ENCODE measurements at places on chromosomes 4 and X.

DNA sequence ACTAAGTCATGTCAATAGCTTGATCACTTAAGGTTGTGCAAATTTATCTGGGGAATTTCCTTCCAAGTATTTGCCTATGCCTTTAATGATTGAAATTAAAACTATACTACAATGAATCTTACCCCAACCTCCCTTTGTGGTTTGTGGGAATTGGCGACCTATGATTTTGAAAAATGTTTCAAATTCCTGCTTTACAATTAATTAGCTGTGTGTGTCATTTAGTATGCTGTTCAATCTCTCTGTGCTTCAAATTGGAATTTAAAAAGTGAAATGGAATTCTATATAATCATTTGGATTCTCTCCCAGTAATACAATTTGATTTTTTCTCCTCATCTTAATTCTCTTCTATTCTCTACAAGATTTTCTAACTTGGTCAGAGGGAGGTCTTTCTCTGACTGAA, 2319.5 kb downstream of the ARAP2 start:
- DNase-seq = no peak

- DNase-seq = no peak
These were observed 172.3 kb upstream of the RPS6KA3 start for GRCh38 chrX:20438871-20439526.

DNA sequence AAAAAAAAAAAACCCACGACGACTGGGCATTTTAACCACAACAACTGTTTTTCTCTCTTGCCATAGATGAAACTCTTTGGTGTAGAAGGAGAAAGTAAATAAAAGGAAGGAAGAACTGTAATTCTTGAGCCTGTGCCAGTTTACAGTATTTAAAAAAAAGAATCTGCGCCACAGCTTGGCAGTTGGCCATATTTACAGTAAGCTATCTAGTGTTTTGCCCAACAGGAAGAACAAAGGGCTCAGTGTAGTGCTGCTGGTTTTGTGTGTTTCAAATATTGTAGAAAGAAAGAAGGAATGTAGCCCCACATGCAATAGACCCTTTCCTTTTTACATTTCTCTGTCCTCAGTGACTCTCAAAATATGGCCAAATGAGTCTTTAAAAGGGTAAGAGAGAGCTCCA, 66.1 kb downstream of the NR3C2 start:
- no peak for DNase-seq

DNA sequence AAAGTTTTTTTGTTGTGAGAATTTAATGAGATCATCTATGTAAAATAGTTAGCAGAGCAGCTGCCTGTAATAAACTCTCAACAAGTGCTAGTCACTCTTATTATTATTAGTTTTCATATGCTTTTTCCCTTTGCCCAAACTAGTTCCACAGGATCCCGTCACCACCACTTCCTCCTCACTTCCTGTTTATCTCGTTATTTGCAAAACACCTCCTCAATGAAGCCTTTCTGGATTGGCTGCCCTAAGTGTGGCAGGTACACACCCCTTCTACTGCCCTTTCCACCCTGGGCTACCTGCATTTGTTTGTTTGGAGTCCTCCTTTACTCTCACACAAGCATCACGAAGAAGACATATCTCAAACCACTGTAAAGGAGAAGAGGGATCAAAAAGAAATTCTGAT, 54.4 kb upstream of the KLF3 start:
- no peak for DNase-seq

Data from GM04503 (cell line).